ENCODE measurements at places on chromosomes 12 and 14. TPM values are rescaled to one million over a fixed set of nuclear protein-coding genes. Genes with fewer than 3 reads are reported as not detected.

Gene C12orf75
- 9.4 TPM for total RNA-seq

Gene RNF212B
- total RNA-seq: not detected

Gene TDRD9
- total RNA-seq: not detected

Gene TROAP
- total RNA-seq: 11.7 TPM

Gene KRT78
- not detected for total RNA-seq

Gene SLC24A4
- 0.34 TPM for total RNA-seq

Gene OVCH1
- total RNA-seq: not detected

Gene SPTSSA
- 21.4 TPM for total RNA-seq

Gene TAS2R10
- 0.69 TPM for total RNA-seq

Gene OR4K17
- not detected for total RNA-seq

Gene KRT82
- not detected for total RNA-seq

GRCh38 chr12:24979329-24979728, 30.4 kb upstream of the BCAT1 start:
- DNase-seq: no peak

- peak; percentile 79 for DNase-seq
Measured at GRCh38 chr12:103495469-103496456, at the start of gene C12orf42. Gene C12orf42 (minus strand): TSS chr12:103495968. CDS start chr12:103478426, 17,542 bp downstream.

- DNase-seq: no peak
Measured at GRCh38 chr14:61451491-61451890, 130.1 kb downstream of the PRKCH start.

- DNase-seq: no peak
Measured at GRCh38 chr14:76909266-76909665, 83.1 kb downstream of the LRRC74A start.

DNA sequence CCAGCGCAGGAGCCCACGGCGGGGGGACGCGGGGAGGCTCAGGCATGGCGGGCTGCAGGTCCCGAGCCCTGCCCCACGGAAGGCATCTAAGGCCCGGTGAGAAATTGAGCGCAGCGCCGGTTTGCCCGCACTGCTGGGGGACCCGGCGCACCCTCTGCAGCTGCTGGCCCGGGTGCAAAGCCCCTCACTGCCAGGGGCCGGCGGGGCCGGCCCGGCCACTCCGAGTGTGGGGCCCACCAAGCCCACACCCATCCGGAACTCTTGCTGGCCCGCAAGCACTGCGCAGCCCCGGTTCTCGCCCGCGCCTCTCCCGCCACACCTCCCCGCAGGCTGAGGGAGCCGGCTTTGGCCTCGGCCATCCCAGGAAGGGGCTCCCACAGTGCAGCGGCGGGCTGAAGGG, 8.5 kb upstream of the TSPAN8 start:
- DNase-seq: no peak

DNA sequence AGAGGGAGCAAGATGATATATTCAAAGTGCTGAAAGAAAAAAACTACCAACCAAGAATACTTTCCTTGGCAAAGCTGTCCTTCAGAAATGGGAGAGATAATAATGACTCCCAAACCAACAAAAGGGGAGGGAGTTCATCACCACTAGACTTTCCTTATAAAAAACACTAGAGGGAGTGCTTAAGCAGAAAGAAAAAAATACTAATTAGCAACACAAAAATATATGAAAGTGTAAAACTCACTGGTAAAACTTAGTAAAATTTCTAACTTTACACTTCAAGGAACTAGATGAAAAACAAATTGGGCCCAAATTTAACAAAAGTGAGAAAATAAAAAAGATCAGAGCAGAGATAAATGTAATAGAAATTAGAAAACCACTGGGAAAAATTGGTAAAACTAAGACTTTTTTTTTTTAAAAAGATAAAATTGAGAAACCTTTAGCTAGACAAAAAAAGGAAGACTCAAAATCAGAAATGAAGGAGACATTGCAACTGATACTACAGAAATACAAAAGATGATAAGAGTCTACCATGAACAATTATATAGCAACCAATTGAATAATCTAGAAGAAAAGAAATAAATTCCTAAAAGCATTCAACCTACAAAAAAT, 60.4 kb upstream of the FAR2 start:
- no peak for DNase-seq

GRCh38 chr12:30301291-30301690, 394.4 kb downstream of the IPO8 start:
- DNase-seq: no peak

DNA sequence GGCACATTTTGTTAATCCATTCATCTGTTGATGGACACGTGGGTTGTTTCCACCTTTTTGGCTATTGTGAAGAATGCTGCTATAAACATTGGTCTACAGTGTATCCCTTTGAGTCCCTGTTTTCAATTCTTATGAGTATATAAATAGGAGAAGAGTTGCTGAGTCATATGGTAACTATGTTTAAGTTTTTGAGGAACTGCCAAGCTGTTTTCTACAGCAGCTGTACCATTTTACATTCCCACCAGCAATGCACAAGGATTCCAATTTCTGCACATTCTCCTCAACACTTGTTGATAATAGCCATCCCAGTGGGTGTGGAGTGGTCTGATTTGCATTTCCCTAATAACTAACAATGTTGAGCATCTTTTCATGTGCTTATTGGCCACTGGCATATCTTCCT, 6.9 kb upstream of the SVOP start:
- DNase-seq: no peak

DNA sequence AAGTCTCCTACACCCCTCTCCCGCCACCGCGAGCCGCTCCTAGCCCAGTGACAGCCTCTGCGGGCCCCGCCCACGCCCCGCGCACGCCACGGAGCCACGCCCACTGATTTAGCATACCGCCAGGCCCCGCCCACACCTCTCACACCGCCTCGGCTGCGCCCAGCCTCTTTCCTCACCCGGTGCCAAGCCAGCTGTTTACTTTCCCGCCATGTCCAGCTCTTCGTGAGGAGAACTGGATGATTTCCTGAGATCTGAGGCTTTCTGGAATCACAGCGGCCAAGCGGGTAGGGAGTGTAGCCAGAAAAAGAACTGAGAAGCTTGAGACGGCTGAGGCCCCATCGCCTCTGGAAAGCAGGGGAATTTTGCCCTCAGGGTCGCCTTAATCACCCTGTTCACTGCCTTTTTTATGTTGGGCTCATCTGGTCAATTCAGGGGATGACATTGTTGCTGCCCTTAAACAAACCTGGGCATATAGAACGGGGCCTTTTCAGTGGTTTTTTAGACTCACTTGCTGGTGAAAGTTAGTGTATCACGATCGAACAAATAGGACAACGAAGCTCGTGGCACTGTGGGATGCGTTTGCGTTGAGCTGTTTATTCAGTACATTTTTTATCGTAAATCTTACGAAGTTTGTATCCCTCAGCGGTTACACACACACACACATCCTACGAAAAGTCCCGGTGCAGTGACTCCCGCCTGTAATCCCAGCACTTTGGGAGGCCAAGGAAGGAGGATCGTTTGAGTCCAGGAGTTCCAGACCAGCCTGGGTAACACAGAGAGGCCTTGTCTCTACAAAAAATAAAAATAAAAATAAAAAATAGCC, at the start of gene RNF212B:
Gene RNF212B, plus strand, starts transcription at position 165 of the 823 bp plus-strand sequence. CDS start 2,410 bp downstream, outside the sequence.
- peak; percentile 88 for DNase-seq

DNA sequence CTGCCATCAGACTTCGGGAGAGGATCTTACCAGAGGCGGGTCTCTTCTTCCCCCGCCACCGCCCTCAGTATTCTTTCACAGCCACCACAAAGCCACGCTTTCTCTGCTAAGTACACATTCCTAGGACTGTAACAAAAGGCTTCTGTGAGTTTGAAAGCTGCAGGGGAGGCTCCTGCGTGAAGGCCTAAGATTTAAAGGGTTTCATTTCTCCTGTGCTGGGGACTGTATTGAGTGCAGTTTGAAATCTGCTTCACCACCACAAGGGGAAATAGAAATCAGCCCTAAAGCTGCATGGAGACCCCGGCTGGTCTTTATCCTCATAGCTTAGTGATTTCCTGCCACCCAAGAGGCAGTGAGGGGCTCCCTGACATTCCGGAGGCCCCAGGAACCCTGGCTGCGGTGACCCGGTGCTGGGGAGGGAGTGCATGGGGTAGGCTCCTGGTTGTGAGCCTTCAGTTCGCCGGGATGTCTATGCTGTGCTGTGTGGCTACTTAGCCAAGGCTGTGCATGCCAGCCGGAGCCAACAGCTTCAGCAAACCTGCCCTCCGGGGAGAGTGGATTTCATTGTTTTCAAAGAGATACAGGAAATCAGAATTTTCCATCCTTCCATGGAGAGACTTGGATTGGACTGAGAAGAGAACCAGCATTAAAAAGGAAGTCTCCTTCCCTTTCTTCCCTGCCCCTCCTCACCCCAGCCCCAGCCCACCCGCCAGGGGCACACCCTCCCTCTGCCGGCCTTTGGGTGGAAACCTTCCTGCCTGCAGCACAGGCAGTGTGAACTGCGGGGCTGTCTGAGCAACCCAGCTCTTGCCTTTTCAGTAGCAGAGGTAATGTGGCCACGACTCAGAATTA, 163.3 kb downstream of the ETV6 start:
- DNase-seq: peak; percentile 58

DNA sequence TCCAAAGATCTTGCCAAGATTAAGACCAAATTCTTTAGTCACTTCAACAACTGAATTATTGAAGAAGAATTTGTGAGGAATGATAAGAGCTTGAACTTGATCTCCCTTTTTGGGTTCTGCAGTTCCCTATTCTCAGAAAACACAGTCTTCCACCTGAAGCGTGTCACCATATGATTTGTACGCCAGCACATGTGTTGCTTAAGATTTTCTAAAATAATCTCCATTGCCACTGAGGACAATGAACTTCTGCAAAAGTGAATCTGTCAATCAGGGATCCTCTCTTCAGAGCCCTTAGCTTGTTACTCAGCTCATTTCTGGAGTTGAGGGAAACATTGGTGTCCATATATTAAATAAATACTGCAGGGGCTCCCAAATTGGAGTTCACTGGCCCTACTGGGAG, 4.2 kb upstream of the SPIC start:
- DNase-seq: no peak

- DNase-seq: peak; percentile 67
Measured at GRCh38 chr12:98909746-98910145, 264.7 kb downstream of the APAF1 start.

DNA sequence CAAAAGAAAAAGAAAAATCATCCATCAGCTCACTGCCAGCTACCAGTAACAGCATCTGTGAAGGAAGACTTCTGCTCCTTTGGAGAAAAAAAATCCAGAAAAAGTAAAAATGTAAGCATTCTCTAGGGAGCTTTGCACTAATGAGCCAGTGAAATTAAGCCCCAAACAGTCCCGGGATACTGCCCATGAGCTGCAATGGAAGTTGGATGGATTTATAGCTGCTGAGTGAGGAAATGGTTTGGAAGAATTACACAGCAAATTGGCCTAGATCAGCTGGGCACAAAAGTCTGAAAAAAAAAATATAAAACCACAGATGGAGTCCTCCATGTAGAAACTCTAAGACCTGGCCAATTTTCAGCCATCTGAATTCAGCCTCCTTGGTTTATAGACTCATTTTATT, 462.9 kb upstream of the USP15 start:
- DNase-seq: no peak

DNA sequence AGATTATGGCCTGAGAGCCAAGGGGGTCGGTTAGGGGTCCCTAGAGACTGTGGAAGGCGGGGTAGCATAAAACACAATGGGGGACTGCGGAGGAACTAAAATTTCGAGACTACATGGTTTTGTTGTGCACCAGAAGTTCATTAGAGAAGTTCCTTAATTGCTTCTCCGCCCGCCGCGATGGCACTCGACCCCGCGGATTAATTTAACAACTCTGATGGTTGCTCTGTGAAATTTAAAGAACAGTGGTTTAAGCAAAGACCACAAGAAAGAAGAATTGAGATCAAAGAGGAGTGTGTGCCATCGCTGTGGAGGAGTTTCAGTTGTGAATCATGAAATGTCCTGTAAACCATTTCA, 1.4 kb upstream of the CCDC88C start:
- no peak for DNase-seq

- DNase-seq: no peak
Measured at GRCh38 chr12:63985456-63985855, 141.0 kb downstream of the SRGAP1 start.

DNA sequence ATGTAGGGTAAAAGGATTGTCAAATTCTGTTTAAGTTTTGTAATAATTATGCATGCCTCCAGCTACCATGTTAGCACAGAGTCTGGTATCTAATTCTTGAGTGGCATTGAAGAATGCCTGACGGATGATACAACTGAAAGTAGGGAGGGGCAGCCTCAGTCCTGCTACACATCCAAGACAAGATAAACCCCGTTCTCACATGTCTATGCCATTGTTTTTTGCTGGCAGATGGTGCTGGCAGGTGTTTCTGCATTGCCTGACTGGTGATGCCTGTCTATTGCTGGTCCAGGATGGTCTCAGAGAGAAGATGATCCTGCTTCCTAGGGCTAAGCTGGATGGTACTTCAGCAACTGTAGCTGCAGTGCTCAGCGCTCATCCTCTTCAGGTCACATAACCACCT, 245.8 kb upstream of the NAV3 start:
- peak; percentile 30 for DNase-seq

- DNase-seq: peak; percentile 59
Measured at GRCh38 chr12:58176296-58176869, 235.0 kb downstream of the ATP23 start.

DNA sequence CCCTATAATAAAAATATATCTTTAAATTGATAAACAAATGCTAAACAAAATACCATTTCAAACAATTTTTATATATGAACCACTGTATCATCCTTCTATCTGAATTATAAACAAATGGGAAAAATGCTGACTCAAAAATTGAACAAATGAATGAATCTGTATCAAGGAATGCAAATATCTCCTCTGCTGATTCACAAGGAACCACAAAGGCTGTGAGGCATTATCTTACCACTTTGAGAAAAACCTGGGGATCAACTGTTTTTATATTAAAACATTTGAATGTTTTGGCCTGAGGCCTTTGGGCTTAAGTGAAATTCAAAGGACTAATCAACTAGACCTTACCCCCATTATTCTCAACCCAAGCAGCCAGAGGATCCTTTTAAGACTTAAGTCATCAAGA, 86.3 kb downstream of the EML5 start:
- DNase-seq: no peak

- DNase-seq: no peak
Measured at GRCh38 chr14:96739200-96739910, 57.8 kb upstream of the VRK1 start.

GRCh38 chr12:102800565-102800964, 116.5 kb downstream of the PAH start:
- DNase-seq: no peak

GRCh38 chr14:59870277-59871165, at the start of gene RTN1:
Gene RTN1 (minus strand): TSS chr14:59870776. CDS start chr14:59870630, 146 bp downstream.
- peak; percentile 73 for DNase-seq

GRCh38 chr14:44529026-44529425, 21.9 kb upstream of the FSCB start:
- no peak for DNase-seq

- DNase-seq: no peak
Measured at GRCh38 chr12:14244876-14245669, 120.4 kb upstream of the ATF7IP start.

DNA sequence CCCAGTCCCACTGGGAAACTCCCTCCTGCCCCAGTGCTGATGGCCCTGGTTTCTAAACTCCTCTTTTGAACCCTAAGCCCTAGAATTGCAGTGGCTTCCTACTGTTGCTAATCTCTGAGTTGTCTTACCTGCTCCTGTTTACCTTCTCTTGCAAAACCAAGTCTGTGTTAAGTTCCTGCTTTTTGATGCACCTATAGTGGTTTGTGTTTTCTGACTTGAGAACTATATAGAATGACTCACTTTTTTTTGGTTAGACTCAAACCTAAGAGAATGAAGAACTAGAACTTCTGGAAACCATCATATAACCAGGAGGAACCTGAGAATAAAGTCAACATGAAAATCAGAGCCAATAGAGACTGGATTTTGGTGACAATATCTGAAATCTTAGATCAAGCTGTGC, 5.5 kb upstream of the GAS2L3 start:
- DNase-seq: no peak
